ENCODE measurements at places on chromosomes 11 and 22.

- no peak for DNase-seq
Measured at GRCh38 chr11:1908618-1909017, 10.9 kb upstream of the TNNT3 start.

DNA sequence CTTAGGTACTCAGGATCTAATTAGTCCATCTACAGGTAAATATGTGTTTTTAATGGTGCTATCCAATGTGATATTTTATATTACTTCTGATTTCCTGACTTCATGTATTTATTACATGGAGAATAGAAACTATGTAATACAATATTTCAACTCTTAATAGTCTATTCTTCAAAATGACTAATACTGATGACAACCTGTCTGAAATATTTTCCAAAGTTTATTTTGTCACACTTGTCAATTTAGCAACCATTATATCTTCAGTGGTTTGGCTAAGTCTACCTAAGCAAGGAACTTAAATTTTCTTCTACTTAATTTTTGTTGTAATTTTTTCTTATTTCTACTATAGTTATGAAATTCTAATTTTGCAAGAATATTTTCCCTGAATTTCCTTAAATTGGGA is 55.0 kb upstream of the CNTN5 start:
- DNase-seq, result no peak

DNA sequence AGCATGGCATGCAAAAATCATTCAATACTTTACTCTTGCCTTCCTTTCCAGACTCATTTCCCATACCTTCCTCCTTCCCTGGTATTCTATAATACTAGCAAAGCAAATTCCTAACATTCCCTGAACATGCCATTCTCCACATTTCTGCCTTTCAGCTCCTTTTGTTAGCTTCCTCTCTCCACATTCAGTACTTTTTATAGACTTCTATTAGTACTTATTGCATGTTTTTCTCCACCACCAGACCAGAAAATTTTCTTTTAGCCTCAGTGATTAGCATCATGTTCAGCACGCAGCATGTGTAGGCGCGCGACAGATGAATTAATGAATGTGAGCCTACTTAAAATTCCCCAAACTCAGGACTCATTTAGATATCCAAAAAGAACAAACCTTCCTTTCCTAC is 935.3 kb downstream of the DLG2 start:
- DNase-seq, result no peak

DNA sequence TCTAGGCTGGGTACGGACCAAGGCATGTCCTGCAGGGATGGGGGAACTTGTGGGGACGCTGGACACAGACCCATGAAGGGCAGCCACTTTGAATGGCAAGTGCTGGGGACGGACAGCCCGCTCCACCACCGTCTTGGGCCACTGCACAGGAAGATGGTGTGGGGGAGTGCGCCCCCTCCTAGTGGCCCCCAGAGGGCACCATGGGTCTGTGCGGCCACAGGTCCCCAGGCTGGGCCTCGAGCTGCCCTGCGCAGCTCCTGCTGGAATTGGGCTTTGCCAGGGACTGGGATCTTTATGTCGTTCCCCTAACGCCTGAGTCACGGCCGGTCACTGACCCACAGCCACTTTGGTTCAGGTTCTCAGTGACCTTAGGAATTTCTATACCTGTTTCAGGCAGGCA is 44.4 kb downstream of the NAT10 start:
- DNase-seq, result no peak

DNA sequence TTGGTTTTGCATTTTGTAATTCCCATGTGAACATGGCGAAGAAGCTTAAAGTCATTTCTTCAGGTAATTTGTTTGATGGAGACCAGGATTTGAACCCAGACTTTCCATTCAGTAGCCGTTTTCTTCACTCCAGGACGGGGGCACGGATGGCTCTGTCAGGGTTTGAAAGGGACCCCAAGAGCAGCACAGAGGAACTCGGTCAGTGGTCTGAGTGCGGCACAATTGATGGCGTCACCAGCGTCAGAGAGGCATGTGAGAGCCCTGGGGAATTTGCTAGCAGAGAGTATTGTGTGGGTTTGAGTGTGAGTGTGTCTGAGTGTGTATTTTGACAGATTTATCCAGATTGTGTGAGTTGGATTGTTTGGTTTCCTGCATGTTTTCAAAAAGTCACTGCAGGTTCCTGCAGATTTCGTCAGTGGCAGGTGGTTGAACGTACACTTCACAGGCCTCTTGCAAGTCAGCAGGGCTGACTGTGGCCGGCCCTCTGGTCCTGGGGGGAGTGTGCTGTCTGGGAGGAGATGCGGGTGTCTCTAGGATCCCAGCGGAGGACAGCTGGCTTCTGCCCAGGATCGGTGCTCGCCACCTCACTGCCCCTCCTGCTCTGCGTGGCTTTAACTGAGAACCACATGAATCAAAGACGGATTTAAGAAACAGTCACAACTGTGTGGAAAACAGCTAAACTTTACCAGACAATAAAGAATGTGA is 199.3 kb downstream of the TBC1D22A start:
- no peak for DNase-seq

DNA sequence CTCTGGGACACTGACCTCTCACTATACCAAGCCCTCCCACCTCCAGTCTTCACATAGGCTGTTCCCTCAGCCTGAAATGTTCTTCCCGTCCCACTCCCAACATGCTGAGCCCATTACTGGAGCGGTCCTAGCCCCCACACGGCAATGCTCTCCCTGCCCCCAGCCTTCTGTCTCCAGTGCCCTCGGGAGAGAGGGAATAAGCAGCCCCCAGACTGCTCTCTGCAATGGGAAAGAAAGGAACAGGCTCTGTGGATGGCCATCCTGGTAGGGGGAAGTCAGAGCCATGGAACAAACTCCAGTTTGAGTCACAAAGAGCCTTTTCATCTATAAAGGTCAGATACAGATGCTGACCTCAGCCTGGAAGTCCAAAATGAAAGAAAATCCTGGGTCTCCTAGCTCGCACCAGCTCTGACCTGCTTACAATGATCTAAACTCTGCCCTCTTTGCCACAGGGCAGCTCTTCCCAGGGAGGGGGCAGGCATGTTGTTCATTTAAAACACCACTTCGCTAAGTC is 62.6 kb downstream of the FLRT1 start:
- no peak for DNase-seq

GRCh38 chr22:26757496-26757895 is 100.1 kb downstream of the MIAT start:
- no peak for DNase-seq

DNA sequence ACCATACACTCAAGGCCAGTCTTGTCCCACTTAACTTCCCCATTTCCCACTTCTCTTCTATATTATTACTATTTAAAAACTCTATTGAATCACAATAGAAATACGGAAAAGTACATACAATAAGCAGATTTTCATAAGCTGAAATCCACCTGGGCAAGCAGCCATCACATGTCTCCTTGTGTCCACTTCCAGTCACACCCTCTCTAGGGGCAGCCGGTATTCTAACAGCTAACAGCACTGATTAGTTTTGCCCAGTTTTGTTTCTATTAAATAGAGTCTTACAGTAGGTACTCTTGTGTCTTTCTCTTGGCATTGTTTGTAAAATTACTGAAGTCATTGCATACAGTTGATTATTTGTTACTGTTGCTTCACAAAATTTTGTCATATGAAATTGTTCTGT is 37.8 kb downstream of the PPP6R3 start:
- DNase-seq, result no peak

DNA sequence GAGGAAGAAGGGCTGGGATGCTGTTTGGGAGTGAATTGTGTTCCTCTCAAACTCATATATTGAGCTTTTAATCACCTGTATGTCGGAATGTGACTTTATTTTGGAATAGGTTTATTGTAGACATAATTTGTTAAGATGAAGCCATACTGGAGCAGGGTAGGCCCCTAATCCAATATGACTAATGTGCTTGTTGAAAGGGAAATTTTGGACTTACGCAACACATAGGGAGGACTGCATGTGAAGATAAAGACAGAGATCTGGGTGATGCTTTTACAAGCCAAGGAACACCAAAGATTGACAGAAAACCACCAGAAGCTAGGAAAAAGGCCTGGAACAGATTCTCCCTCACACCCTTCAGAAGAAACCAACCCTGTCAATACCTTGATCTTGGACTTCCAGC is 43.2 kb upstream of the OVCH2 start:
- DNase-seq, result no peak

DNA sequence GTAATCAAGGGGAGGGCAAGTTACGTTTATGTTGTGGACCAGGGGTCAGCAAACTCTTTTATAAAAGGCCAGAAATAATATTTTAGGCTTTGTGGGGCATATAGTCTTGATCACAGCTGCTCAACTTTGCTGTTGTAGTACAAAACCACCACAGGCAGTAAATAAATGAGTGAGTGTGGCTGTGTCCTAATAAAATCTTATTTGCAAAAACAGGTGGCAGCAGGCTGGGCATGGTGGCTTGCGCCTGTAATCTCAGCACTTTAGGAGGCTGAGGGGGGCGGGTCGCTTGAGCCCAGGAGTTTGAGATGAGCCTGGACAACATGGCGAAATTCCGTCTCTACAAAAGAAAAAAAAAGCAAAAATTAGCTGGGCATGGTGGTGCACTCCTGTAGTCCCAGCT is 57.9 kb upstream of the NUP160 start:
- no peak for DNase-seq

GRCh38 chr11:83191986-83192385 is 1.5 kb upstream of the ANKRD42 start:
- no peak for DNase-seq

- no peak for DNase-seq
Measured at GRCh38 chr11:109424901-109425300, 2.9 kb downstream of the C11orf87 start.

- no peak for DNase-seq
Measured at GRCh38 chr11:5690736-5691135, 1.1 kb downstream of the TRIM22 start.

GRCh38 chr11:125960771-125961170 is 14.9 kb downstream of the VSIG10L2 start:
- no peak for DNase-seq

- no peak for DNase-seq
Measured at GRCh38 chr11:94283678-94284077, 20.7 kb upstream of the IZUMO1R start.

Measured in activated gamma-delta T cell (primary cell).